Mucosa of descending colon (tissue), 3 donors: ENCODE measurements at places on chromosomes 11 and 22. TPM values are rescaled to one million over a fixed set of nuclear protein-coding genes. Genes with fewer than 3 reads are reported as not detected.

DNA sequence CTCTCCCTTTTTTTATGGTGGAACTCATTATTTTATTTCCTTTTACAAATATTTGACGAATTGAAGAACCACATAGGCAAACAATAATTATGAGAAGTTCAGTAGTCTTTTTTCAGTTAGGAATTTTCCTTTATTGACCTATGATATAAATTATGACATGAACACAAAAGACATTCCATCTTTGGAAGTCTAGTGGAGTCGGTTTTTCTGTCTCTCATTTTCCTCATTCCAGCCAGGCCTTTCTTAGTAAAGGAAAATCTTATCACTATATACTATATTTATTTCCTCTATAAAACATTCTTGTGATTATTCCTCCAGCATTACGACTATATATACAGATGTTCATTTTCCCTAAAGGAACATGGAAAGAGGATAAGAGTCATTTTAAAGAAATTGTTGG lies 1046.1 kb downstream of the DLG2 start:
- no peak for DNase-seq

GRCh38 chr11:114401311-114401710 lies 845 bp downstream of the RBM7 start:
- no peak for DNase-seq

GRCh38 chr22:29269230-29269604 lies 1.1 kb downstream of the EWSR1 start:
- no peak for DNase-seq

- DNase-seq, result peak; percentile 33
These were observed 2.0 kb upstream of the CAPN5 start for GRCh38 chr11:77064648-77065217.

- DNase-seq, result peak; percentile 93
These were observed 1.3 kb upstream of the ESAM start for GRCh38 chr11:124763156-124763947.

- no peak for DNase-seq
These were observed 8.5 kb downstream of the P2RY6 start for GRCh38 chr11:73280626-73281025.

- DNase-seq, result no peak
These were observed 44.8 kb upstream of the SMCO4 start for GRCh38 chr11:93587858-93588581.

GRCh38 chr11:128776424-128777284 lies 82.8 kb downstream of the FLI1 start:
- peak; percentile 35 for DNase-seq

The SYCE3 gene
- not detected for total RNA-seq

The ACRV1 gene
- not detected for total RNA-seq

The SCN4B gene
- total RNA-seq, result 1.0 TPM

The NLRX1 gene
- total RNA-seq, result 19.3 TPM

The RIMBP3B gene
- not detected for total RNA-seq

The CHST1 gene
- total RNA-seq, result 1.4 TPM

The CASP5 gene
- total RNA-seq, result 81.8 TPM

The DERL3 gene
- 18.8 TPM for total RNA-seq
